ENCODE measurements at places on chromosomes 12 and 14.

DNA sequence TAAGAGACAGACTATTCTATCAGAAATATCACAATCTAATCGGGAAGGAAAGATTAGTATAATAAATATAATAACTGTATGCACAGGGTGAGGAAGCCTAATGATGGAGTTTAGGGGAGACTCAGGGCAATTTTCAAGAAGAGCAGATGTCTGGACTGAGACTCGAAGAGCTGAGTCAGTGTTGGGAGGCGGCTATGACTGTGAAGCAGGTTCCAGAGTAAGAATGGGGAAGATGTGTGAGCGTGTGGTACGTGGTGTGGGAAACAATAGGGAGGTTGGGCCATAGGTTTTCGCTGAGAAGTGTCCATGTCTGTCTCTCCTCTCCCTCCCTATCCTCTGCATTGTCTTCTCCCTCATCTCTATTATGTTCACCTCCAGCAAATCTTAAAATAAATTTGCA, 85.6 kb downstream of the LMO3 start:
- DNase-seq: no peak

- DNase-seq: no peak
These were observed 48.9 kb downstream of the SINHCAF start for GRCh38 chr12:31277081-31277480.

DNA sequence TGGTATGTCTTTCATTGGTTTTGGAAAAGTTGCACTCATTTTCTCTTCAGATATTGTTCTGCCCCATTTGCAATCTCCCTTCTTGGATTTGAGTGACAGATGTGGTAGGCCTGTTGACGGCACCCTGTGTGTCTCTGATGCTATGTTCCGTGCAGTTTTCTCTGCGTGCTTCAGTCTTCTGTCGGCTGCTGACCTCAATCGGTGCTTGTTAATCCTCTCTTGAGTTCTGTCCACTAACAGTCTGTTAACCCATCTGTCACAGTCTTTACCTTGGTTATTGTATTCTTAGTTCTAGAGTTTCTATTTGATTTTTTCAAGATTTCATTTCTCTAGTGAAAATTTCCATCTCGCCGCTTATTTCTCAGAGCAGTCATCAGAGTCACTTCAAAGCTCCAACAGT, 20.7 kb upstream of the PLD4 start:
- no peak for DNase-seq

DNA sequence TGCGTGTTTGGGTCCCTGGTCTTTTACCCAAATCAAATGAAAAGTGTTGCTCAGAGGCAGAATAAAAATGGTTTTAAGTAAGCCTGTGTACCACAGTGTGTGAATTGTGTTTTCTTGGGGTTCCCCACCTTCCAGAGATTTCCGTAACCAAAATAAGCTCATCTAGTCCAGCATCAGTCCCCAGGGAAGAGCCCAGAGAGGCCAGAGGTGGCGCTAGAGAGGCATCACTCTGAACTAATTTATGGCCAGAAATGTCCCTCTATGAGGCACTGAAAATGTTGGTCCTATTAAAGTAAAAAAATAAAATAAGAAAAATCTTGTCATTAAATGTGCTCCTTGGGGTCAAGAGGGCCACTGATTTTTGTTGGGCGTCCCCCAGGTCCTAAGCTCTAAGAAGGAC, 24.9 kb upstream of the PRKAB1 start:
- DNase-seq: no peak

DNA sequence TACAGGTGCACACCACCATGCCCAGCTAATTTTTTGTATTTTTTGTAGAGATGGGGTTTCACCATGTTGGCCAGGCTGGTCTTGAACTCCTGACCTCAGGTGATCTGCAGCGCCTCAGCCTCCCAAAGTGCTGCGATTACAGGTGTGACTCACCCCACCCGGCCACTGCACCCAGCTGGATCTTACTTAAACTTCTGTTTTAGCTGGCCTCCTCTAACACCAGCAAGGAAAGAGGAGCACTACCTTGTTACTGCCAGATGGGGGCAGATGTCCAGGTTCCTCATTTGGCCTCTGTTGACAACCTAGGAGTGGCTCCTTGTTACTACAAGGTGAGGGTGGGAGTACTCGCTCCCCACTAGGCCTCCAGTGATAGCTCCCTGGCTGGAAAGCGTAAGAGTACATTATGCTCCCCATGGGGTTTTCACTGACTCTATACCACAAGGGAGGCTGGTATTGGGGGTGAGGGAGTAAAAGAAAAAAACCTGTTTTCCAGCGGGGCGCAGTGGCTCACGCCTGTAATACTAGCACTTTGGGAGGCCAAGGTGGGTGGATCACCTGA, 13.2 kb upstream of the ARF6 start:
- DNase-seq: no peak

DNA sequence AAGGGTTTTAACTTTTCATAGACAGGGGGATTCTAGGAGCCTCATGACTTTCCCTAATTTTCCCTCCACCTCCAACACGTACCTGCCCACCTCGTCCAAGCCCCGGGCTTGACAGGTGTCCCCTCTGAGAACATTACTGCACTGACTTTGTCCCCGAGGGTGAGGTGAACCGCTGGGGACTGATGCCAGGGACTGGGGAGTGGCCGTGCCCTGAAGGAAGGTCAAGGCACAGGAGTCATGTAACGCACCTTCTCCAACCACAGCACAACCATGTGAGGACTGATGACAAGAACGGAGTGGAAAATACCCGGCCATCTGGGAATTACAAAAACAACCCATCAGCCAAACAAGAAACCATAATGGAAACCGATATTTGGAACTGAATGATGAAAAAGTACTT, 214.7 kb upstream of the C14orf180 start:
- DNase-seq: no peak

DNA sequence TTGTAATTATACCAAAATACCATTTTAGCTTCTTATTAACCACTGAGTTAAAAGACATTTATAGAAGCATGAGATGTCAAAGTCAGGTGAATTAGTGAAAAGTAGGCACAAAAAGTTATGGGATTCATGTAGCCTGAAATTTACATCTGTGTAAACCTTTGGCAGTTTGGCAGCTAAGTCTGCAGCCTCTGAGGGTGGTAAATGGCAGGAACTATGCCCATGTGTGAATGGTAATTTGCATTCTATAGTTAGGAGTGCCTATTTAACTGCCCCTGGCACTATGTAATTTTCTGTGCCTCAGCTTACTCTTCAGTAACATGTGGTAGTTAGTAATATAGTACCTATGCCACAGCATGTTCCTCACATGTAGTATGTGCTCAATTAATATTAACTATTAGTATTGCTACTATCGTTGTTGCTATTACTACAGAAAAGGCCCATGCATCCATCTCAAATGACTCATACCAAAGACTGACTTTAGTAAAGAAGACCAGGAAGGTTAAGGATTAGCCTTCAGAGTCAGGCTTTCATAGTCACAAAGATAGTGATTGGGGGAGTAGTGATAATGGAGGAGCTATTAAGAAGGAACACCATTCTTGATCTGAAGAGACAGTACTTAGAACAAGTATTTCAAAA, 258.7 kb upstream of the BTG1 start:
- DNase-seq: no peak

DNA sequence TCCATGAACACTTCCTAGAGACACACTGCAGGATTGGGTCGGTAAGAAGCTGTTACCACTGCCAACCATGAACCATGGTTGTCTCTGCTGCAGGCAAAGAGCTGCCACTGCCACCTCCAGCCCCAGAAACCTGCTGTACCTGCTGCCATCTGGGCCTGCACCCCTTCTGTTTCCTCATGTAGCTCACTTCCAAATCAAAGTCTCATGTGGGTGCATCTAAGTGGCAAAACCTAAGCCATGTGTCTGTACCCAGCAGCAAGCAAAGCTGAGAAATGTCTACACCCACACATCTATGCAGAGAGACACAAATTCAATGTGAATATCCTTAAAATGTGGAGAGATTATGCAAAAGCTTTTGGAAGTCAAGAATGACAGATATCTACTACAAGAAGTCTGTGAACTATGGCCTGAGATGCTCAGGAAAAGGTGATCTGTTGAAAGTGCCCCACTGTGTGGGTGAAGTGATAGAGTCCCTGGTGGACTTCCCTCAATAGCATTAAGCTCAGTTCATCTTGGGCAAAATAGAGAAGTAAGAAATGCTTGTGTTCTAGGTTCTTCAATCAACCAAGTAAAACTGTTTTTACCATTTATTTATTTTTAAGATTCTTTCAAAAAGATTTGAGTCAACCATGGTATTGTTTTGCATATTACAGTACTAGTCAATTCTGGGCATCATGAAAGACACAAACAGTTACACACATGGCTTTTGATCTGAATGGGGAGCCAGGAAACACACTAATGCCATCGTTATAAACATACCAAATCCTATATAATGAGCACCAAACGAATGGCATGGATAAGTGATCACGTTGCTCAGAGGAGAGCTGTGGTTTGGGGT, 64.4 kb downstream of the FOS start:
- DNase-seq: no peak

GRCh38 chr12:104620837-104621531, 164.2 kb downstream of the CHST11 start:
- DNase-seq: no peak

DNA sequence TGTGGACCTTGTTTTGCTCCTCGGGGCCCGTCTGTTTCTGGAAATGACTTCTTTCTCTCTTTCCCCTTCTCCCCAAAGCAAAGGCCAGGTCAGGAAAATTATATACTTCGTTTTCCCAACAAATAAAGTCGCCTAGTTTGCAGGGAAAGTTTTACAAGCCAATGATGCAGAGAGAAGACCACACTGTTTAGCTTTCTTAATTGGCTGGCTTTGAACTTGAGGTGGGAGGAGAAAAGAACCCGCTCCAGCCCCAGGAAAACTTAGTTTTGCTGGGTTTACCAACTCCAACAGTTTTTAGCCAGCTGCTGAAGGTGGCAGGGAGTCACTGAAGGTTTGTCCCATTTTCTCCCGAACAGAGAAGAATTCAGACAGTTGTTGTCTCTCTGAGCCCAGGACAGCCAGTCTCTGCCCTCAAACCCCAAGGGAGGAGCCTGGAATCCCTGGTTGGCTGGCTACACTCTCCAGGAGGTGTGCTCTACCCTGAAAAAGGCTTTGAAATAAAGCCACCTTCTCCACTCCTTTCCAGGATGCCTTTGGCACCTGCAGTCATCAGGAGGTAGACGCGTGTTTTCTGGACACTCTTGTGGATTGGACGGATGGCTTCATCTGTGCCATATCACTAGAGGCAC, 24.8 kb downstream of the BCL11B start:
- DNase-seq: no peak

- DNase-seq: no peak
These were observed 349.1 kb downstream of the DPF3 start for GRCh38 chr14:72544615-72545387.

DNA sequence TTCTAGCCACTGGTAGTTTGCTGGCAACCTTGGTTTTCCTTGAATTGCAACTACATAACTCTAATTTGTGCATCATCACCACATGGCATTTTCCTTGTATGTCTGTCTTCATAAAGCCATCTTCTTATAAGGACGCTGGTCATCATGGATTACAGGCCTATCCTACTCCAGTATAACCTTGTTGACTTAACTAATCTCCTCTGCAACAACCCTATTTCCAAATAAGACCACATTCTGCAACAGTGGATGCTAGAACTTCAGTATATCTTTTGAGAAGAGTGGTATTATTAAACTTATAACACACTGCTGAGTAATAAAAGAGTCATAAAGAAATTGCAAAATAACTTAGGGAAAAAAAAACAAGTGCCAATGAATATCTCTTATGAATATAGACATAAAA, 511.8 kb upstream of the FOXG1 start:
- no peak for DNase-seq

DNA sequence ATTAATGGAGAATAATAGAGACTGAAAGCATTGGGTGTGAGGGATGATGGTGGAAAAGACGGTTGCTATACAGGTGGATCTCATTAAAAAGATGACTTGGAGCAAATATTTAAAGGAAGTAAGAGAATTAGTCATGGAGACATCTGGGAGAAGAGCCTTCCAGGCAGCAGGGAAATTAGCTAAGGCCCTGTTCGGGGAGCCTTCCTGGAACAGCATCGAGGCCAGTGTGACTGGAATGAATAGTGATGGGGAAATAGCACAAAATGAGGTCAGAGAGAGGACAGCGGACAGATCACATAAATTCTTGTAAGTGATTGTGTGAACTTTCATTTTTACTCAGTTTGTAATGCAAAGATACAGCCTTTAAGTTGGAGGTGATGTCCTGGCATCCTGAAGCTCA, 842.3 kb downstream of the SLC6A15 start:
- DNase-seq: peak; percentile 94

- no peak for DNase-seq
These were observed 280.2 kb downstream of the CACNA1C start for GRCh38 chr12:2332947-2333346.

- no peak for DNase-seq
These were observed 1.2 kb downstream of the ESRRB start for GRCh38 chr14:76376878-76377734.

- no peak for DNase-seq
These were observed 6.4 kb upstream of the DTX1 start for GRCh38 chr12:113049976-113050742.

DNA sequence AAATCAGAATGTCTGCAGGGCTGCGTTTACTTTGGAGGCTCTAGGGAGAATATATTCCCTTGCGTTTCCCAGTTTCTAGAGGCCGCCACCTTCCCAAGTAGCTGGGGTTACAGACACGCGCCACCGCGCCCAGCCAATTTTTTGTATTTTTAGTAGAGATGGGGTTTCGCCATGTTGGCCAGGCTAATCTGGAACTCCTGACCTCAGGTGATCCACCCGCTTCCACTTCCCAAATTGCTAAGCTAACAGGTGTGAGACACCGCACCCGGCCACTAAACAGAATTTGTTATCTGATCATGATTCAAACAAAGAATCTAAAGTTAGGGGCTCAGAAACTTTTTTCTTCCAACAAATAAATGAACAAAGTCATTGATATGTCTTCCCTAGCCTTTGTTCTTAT, 114.6 kb downstream of the PPHLN1 start:
- no peak for DNase-seq

DNA sequence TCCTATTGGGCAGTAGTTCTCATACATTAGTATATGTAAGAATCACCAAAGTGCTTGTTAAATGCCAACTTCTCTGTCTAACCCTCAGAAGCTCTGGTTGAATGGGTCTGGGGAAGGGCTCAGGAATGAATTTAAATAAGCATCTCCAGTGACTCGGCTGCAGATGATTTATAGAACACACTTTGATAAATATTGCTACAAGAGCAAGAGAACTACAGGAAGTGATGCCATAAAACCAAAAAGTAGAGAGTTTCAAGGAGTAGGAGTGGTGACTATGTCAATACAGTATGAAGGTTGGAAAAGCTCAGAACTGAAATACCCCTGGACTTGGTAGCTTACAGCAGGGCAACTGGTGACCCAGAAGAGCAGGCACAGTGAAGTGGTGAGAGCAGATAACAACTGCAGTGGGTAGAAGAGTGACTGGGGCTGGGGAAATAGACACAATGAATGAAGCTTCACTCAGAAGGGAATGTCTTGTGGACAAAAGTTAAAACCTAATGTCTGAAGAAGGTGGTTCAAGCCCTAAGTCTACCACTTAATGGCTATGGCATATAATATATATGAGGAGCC, 8.0 kb upstream of the PLEKHA5 start:
- no peak for DNase-seq

GRCh38 chr12:12224240-12224940, 42.5 kb downstream of the LRP6 start:
- peak; percentile 16 for DNase-seq

All from AG09309 (cell line).